Gastrocnemius medialis (tissue), 4 donors: ENCODE measurements at places on chromosomes 2 and 18. TPM values are rescaled to one million over a fixed set of nuclear protein-coding genes. Genes with fewer than 3 reads are reported as not detected.

DNA sequence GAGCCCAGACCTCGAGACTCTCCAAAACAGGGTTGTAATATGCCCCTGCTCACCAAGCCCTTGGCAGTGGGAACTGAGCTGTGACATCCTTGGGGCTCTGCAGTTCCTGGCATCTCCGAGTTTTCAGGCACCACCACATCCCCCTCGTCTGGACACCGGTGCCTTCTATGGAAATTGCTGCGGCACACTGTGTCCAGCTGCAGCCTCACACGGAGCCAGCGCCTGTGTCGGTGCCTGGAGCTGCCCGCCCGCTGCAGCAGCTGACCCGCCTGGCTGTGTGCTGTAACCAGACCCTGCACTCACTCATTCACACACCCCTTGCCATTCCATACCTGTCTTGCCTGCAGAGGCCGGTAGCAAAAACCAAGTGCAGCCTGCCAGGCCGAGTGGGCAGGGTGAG is 11.8 kb downstream of the IWS1 start:
- peak overlapping the region; percentile 42 for H3K4me3 ChIP-seq
- H3K4me1 ChIP-seq = peaks cover 79% of the 10 kb centered on the region
- DNase-seq = peak; percentile 92
- H3K27ac ChIP-seq = peak overlapping the region; percentile 90
- no peaks in the 10 kb centered on the region for H3K27me3 ChIP-seq

DNA sequence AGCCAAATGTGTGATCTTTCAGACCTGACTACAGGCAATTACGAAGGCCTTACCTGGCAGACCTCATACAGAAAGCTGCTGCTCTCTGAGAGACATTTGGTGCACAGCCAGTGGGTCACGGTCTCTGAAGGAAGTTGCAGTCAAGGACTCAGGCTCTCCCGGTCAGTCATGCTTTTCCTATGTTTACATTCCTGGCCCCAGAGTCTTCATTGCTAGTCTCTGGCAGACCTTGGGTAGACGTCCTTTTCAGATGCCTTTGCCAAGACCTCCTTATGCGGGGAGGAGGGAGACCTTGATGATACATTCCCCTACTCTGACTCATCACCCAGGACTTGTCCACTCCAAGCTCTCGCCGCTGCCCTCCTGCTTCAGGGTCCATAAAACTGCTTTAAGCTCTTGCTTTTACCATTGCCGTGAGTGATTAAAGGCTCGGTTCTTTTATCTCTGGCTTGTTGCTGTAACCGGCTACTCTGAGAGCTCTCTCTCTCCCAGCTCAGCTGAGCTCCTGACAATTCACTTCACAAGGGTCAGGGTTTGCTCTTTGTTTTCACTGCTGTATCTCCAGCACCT is 62.0 kb upstream of the SLC35F5 start:
- H3K27ac ChIP-seq = peak overlapping the region; percentile 78
- no peaks in the 10 kb centered on the region for H3K36me3 ChIP-seq
- H3K4me1 ChIP-seq = peaks cover 11% of the 10 kb centered on the region
- DNase-seq = peak; percentile 44
- no peaks in the 10 kb centered on the region for H3K27me3 ChIP-seq

GRCh38 chr2:64260817-64261216 is 116.6 kb upstream of the PELI1 start:
- no peaks in the 10 kb centered on the region for H3K27me3 ChIP-seq
- H3K36me3 ChIP-seq = no peaks in the 10 kb centered on the region
- H3K4me3 ChIP-seq = no peak overlapping the region
- peaks cover 15% of the 10 kb centered on the region for H3K4me1 ChIP-seq
- H3K27ac ChIP-seq = peak overlapping the region; percentile 64
- DNase-seq = peak; percentile 43

- H3K4me3 ChIP-seq = no peak overlapping the region
- peaks cover 2% of the 10 kb centered on the region for H3K4me1 ChIP-seq
- peak; percentile 22 for DNase-seq
- no peaks in the 10 kb centered on the region for H3K36me3 ChIP-seq
- H3K27ac ChIP-seq = no peak overlapping the region
Measured at GRCh38 chr18:23809415-23809814, 120.2 kb downstream of the LAMA3 start.

DNA sequence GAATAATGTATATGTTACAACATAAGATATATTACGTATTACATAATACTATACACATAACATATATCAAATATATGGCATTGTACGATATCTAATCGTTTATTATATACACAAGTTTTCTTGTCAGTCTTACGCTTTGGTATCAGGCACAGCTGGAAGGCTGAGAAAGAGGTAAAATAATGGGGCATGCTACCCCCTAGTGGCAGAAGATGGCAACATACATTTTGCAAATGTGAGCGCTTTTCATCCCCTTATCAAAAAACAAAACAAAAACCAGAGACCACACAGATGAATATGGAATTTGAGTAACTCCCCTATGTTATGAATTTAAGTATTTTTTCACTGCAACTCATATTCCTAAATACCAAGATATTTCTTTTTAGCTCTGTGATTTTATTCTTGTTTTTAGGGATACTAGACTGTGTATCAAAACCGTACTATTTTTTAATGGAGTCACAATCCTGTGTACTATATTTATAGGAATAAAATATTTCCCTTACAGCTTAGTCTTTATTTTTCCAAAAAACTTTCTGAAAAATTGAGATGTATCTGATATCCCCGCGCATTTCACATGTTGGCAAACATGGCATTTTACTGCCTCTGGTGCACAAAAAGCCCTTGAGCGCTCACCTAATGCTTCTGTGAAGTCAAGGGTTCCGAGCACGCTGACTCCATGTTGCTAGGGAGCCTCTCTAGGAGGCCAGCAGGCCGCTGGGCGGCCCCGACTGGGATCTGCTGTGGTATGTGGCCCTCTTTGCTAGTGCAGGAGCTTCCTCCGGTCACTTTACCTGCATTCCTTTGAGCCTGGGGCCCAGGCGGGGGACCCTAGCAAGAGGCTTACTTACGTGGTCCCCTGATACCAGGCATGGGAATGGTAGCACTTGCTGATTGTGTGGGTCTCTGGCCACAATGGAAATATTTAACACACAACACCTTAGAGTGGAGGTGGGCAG is 62.5 kb downstream of the SLC4A3 start:
- DNase-seq = no peak
- H3K36me3 ChIP-seq = no peaks in the 10 kb centered on the region
- no peak overlapping the region for H3K4me3 ChIP-seq
- H3K27ac ChIP-seq = no peak overlapping the region
- no peaks in the 10 kb centered on the region for H3K27me3 ChIP-seq

GRCh38 chr2:107282135-107282534 is 396.2 kb upstream of the ST6GAL2 start:
- no peak for DNase-seq
- H3K4me1 ChIP-seq = no peaks in the 10 kb centered on the region
- H3K4me3 ChIP-seq = no peak overlapping the region

- DNase-seq = no peak
- H3K36me3 ChIP-seq = no peaks in the 10 kb centered on the region
- H3K27me3 ChIP-seq = no peaks in the 10 kb centered on the region
- H3K4me1 ChIP-seq = no peaks in the 10 kb centered on the region
- no peak overlapping the region for H3K4me3 ChIP-seq
Measured at GRCh38 chr18:39761273-39761672, 2193.8 kb upstream of the PIK3C3 start.

GRCh38 chr2:168480356-168480755 is 24.3 kb downstream of the CERS6 start:
- H3K4me1 ChIP-seq = peaks cover 11% of the 10 kb centered on the region
- H3K36me3 ChIP-seq = no peaks in the 10 kb centered on the region

GRCh38 chr18:475202-476031 is 25.1 kb downstream of the COLEC12 start:
- DNase-seq = no peak
- H3K27me3 ChIP-seq = no peaks in the 10 kb centered on the region
- H3K27ac ChIP-seq = no peak overlapping the region
- H3K36me3 ChIP-seq = no peaks in the 10 kb centered on the region
- no peaks in the 10 kb centered on the region for H3K4me1 ChIP-seq

DNA sequence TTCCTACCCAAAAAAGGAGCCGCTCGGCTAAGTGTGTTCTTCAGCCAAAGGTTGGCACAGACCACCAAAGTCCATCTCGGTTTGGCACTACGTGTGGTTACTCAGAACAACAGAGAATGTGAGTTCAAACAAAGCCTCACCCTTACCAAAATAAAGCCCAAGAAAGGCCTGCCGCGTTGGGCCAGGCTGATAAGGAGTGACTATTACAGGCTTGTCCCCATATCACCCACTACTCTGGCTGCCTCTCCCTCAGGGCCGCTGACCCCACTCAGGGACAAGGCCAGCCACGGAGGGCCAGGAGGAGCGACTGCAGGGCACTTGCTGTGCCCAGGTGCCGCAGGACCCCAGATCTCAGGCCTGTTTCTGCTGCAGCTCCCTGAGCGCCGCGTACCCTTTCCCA is 13.8 kb downstream of the HS1BP3 start:
- H3K4me1 ChIP-seq = peaks cover 6% of the 10 kb centered on the region
- H3K4me3 ChIP-seq = no peak overlapping the region
- no peaks in the 10 kb centered on the region for H3K27me3 ChIP-seq
- peak; percentile 13 for DNase-seq
- peaks cover 12% of the 10 kb centered on the region for H3K36me3 ChIP-seq

DNA sequence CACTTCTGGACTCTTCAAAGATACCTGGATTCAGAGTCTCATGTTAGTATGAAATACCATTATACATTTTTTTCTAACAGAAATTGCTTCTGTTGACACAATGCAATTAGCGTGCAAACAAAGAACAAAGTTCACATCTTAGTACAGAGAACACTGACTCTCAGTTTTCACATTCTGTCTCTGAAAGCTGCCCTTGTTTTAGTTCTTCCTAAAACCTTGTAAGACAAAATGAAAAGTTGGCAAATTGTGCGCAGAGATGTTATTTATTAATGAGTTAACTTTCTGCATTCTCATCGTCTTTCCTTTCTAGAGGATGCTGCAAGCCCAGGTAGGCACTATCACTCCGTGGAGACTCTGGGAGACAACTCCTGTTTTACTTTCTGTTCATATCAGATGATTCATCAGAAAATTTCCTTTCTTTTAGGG is 377.3 kb upstream of the POU3F3 start:
- no peak overlapping the region for H3K4me3 ChIP-seq
- H3K27me3 ChIP-seq = no peaks in the 10 kb centered on the region
- no peak overlapping the region for H3K27ac ChIP-seq
- no peak for DNase-seq
- H3K4me1 ChIP-seq = no peaks in the 10 kb centered on the region

DNA sequence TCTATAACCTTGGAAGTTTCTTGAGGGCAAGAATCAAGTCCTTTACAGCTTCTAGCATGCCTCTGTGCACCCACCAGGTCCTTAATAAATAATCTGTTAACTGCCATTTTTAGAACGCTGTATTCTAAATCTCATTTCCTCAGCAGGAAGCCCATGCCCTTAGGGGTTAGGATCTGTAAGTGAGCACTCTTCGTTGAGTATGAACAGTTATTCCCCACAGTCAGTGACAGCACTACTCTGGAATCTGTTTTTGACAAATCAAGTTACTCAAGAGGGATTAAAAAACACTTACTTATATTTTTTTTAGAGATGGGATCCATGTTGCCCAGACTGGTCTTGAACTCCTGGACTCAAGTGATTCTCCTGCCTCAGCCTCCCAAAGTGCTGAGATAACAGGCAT is 14.6 kb downstream of the PAIP2B start:
- H3K4me3 ChIP-seq = no peak overlapping the region
- no peaks in the 10 kb centered on the region for H3K27me3 ChIP-seq
- no peaks in the 10 kb centered on the region for H3K36me3 ChIP-seq

DNA sequence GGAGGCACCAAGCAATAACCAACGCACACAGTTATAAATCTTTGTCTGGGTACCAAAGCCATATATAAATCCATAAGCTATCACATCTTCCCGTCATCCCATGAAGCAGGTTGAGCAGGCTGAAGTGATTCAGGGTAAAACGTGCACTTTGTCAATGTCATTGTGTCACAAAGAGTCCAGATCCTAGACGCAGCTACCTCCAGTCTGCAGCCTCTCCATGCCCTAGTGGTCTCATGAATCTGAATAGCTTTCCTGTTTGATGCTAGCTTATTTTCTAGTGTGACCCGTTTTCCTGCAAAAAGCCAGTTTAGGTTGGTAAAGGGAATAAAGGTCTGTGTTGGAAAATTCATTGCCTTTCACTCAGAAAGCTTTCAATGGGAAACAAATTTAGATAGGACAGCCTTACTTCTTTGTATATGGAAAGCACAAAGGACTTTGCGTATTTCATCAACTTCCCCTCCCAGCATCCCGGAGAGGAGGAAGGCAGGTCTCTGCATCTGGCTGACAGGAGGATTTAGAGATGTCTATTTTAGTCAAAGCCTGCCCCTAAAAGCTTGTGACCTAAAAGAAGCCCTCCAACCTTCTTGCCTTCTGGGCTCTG is 222.3 kb upstream of the ARL4C start:
- no peaks in the 10 kb centered on the region for H3K4me1 ChIP-seq
- H3K27me3 ChIP-seq = no peaks in the 10 kb centered on the region
- DNase-seq = no peak
- H3K36me3 ChIP-seq = no peaks in the 10 kb centered on the region

DNA sequence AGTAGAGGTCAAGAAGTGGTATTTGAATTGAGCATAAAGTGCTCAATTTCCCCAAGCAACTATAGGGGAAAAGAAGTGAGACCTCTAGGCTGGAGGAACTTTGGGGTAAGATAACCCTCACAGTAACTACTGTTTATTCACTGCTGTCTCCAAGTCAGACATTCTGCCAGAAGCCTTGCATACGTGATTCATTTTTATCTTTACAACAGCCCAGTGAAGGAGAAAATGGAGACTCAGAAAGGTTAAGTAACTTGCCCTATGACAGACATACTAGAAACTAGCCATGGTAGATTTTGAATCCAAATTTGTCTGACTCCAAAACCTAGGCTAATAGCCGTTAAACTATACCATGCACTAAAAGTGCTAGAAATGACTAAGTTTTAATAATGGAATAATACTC is 28.4 kb downstream of the DNAJC10 start:
- peaks cover 3% of the 10 kb centered on the region for H3K36me3 ChIP-seq
- H3K4me1 ChIP-seq = no peaks in the 10 kb centered on the region
- no peak for DNase-seq
- no peaks in the 10 kb centered on the region for H3K27me3 ChIP-seq
- H3K27ac ChIP-seq = no peak overlapping the region

DNA sequence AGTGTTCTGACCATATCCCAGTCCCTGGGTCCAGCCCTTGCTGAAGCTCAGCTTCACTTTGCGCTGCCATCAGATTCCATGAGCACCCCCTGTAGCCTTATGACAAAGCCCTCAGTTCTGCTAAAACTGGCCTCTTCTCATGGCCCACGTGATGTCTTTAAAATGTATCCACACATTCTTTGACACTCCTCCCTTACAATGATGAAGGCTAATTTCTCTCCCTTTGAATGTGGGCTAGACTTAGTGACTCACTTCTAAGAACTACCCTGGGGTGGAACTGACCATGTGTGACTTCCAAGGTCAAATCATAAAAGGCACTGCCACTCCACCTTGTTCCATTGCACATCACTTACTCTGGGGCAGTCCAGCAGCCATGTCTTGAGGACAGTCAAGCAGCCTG is 45.4 kb upstream of the GORASP2 start:
- no peaks in the 10 kb centered on the region for H3K36me3 ChIP-seq
- H3K27ac ChIP-seq = no peak overlapping the region
- DNase-seq = no peak
- no peaks in the 10 kb centered on the region for H3K4me1 ChIP-seq
- no peak overlapping the region for H3K4me3 ChIP-seq

GRCh38 chr2:43254331-43254730 is 27.9 kb upstream of the ZFP36L2 start:
- H3K36me3 ChIP-seq = no peaks in the 10 kb centered on the region
- no peak for DNase-seq
- no peak overlapping the region for H3K27ac ChIP-seq
- no peaks in the 10 kb centered on the region for H3K27me3 ChIP-seq

- H3K4me3 ChIP-seq = no peak overlapping the region
- H3K27me3 ChIP-seq = no peaks in the 10 kb centered on the region
- H3K4me1 ChIP-seq = no peaks in the 10 kb centered on the region
- H3K36me3 ChIP-seq = no peaks in the 10 kb centered on the region
Measured at GRCh38 chr2:182379241-182379640, 47.6 kb downstream of the PDE1A start.

NDUFV2 gene
- total RNA-seq = 251 TPM

CPS1 gene
- total RNA-seq = 1.2 TPM

DYNAP gene
- not detected for total RNA-seq
